Activated naive CD8-positive, alpha-beta T cell treated with anti-CD3 and anti-CD28 coated beads for 36 hours (primary cell): ENCODE measurements at places on chromosomes 13 and 19.

DNA sequence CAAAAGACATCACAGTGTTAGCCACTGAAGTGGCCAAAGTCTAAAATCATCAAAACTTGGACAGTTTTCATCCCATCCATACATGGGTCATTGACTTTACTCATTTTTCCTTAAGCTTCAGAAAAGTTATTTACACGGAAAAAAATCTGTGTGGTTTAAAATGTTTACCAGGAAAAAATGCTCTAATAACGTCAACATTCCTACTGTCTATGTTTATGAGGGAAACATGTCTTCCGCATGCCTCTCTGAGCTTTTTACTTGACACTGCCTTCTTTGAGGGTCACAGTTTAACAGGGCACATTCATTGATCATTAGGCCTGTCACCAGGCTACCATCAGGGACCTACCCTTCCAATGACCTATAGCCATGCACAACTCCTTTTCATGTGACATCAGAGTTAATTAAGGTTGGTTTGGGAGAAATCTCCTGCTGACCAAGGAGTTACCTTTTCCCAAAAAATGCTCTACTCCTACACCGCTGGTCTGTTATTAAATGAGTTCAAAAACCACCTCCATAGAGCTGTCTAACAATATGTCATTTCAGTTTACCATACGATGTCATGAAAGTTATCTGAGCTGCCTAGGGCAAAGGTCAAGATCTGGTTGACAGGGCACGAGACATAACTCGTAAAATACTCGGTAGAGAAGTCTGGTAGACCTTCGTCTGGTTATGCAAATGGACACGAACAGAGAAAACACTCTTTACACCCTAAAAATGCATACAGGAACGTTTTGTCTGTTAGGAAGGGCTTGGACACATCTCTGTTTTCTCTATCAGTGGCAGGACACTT, 17.8 kb downstream of the FLT1 start:
- H3K36me3 ChIP-seq: no peaks in the 10 kb centered on the region
- no peak overlapping the region for H3K4me3 ChIP-seq
- no peak overlapping the region for H3K27ac ChIP-seq
- H3K27me3 ChIP-seq: peaks cover 8% of the 10 kb centered on the region
- H3K4me1 ChIP-seq: peaks cover 3% of the 10 kb centered on the region

GRCh38 chr13:109415057-109415456, 371.3 kb downstream of the IRS2 start:
- DNase-seq: no peak
- H3K4me1 ChIP-seq: no peaks in the 10 kb centered on the region
- H3K36me3 ChIP-seq: no peaks in the 10 kb centered on the region
- H3K4me3 ChIP-seq: no peak overlapping the region
- peaks cover 21% of the 10 kb centered on the region for H3K27me3 ChIP-seq

- no peak for DNase-seq
- no peak overlapping the region for H3K4me3 ChIP-seq
- H3K27me3 ChIP-seq: no peaks in the 10 kb centered on the region
- no peaks in the 10 kb centered on the region for H3K36me3 ChIP-seq
- no peaks in the 10 kb centered on the region for H3K4me1 ChIP-seq
These were observed 114.9 kb upstream of the WASF3 start for GRCh38 chr13:26442541-26442940.

DNA sequence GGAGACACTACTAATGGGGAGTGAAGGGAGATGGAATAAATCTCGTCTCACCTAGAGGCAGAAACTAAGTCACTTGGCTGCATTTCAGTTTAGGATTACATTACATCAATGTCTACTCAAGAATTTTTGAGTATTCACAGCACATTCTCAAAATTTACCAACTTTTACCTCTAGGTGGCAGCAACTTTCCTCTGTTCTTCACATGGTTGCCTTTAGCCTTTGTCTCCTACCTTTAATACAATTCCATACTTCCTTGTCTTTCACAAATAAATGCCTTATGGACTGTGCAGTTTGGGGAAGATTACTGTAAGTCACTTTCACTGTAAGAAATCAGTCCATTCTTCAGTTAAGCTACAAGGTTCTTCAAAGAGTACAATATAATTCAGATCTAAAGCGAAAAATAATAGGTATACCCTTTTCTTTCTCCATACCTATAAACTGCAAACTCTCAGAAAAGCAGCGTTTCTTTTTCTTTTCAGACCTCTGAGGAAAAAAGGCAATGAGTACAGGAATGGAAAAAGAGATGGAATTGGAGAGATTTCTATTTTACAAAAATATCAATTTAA, 379.4 kb downstream of the KLF12 start:
- H3K27ac ChIP-seq: no peak overlapping the region
- no peak for DNase-seq
- H3K4me3 ChIP-seq: no peak overlapping the region
- no peaks in the 10 kb centered on the region for H3K27me3 ChIP-seq

DNA sequence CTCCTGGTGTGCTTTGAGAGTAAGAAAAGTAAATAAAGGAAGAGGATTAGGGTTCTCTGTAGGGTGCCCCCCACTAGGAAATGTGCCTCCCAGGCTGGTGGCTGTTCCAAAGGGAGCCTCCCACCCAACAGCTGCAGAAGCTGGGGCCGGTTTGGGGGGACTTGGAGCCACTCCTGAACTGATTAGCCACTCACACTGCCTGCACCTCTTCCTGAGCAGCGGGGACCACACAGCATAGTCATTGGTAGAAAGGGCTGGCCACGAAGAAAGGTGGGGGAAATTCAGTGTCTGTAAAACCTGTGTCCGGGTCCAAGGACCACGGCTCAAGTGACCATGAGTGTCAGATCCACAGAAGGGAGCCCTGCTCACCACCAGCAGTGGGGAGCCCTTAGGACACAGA, 55.6 kb downstream of the SPACA7 start:
- H3K4me1 ChIP-seq: no peaks in the 10 kb centered on the region
- H3K27ac ChIP-seq: no peak overlapping the region
- H3K36me3 ChIP-seq: no peaks in the 10 kb centered on the region
- H3K27me3 ChIP-seq: no peaks in the 10 kb centered on the region
- H3K4me3 ChIP-seq: no peak overlapping the region

GRCh38 chr13:24495151-24495729, 17.3 kb downstream of the PARP4 start:
- H3K27ac ChIP-seq: no peak overlapping the region
- H3K27me3 ChIP-seq: no peaks in the 10 kb centered on the region
- no peaks in the 10 kb centered on the region for H3K4me1 ChIP-seq
- no peak overlapping the region for H3K4me3 ChIP-seq
- peaks cover 14% of the 10 kb centered on the region for H3K36me3 ChIP-seq

DNA sequence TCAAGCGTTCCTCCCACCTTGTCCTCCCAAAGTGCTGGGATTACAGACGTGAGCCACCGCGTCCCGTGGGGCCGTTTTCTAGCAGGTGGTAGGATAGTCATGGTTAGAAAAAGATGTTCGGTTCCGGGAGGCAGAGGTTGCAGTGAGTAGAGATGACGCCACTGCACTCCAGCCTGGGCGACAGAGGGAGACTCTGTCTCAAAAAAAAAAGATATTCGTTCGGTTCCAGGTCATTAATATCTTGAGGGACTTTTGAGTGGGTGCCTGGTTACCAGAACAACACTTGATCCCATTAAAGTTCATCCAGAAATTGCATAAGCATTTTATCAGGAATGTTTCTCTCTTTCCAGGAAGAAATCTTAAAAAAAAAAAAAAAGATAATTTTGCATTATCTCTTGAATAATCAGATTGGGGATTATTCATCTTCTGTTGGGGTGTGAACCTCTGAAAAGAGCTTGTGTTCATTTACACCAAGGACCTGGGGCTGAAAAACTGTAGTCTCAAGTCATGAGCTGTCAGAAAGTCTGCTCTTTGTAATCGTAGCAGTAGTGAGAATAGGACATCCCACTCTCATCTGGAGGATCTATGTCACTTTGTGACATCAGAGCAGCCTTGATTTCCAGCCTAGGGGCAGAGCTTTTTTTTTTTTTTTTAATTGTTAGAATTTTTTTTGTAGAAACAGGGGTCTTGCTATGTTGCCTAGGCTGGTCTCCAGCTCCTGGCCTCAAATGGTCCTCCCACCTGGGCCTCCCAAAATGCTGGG, 1.0 kb upstream of the ETHE1 start:
- DNase-seq: no peak
- H3K36me3 ChIP-seq: peaks cover 2% of the 10 kb centered on the region
- no peak overlapping the region for H3K27ac ChIP-seq

DNA sequence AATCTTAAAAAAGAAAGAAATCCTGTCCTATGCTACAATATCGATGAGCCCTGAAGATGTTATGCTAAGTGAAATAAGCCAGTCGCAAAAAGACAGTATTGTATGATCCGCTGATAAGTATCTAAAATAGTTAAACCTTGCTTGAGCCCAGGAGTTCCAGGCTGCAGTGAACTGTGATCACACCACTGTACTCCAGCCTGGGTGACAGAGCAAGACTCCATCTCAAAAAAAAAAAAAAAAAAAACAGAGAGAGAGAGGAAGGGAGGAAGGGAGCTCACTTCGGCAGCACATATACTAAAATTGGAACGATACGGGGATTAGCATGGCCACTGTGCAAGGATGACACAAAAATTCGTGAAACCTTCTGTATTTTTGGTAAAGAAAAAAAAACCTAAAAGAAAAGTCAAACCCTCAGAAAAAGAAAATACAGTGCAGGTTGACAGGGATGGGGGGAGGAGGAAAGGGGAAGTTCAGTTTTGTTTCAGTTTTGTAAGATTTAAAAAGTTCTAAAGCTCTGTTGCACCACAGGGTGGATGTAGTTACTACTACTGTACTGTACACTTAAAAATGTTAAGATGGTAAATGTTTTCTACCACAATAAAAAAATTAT, 8.4 kb downstream of the CLASRP start:
- peaks cover 18% of the 10 kb centered on the region for H3K36me3 ChIP-seq
- no peak for DNase-seq
- H3K27me3 ChIP-seq: no peaks in the 10 kb centered on the region
- peak overlapping the region; percentile 47 for H3K27ac ChIP-seq
- H3K4me1 ChIP-seq: peaks cover 31% of the 10 kb centered on the region

GRCh38 chr13:72953391-72953965, 105.3 kb upstream of the KLF5 start:
- no peaks in the 10 kb centered on the region for H3K4me1 ChIP-seq
- H3K4me3 ChIP-seq: no peak overlapping the region
- peaks cover 43% of the 10 kb centered on the region for H3K36me3 ChIP-seq
- DNase-seq: no peak
- H3K27ac ChIP-seq: no peak overlapping the region

GRCh38 chr19:48010932-48011758, 16.7 kb downstream of the ELSPBP1 start:
- H3K27ac ChIP-seq: no peak overlapping the region
- no peak for DNase-seq
- H3K4me1 ChIP-seq: no peaks in the 10 kb centered on the region
- no peaks in the 10 kb centered on the region for H3K36me3 ChIP-seq

- H3K36me3 ChIP-seq: peaks cover 5% of the 10 kb centered on the region
- peak within 1 kb of the TSS; percentile 81 for H3K27ac ChIP-seq
- H3K4me3 ChIP-seq: peak within 1 kb of the TSS; percentile 87
- peak; percentile 80 for DNase-seq
- H3K4me1 ChIP-seq: peaks cover 24% of the 10 kb centered on the region
These were observed at the start of gene MCF2L for GRCh38 chr13:112968910-112969691. MCF2L (plus strand) TSS chr13:112969214; CDS start chr13:112969380, 166 bp downstream.

DNA sequence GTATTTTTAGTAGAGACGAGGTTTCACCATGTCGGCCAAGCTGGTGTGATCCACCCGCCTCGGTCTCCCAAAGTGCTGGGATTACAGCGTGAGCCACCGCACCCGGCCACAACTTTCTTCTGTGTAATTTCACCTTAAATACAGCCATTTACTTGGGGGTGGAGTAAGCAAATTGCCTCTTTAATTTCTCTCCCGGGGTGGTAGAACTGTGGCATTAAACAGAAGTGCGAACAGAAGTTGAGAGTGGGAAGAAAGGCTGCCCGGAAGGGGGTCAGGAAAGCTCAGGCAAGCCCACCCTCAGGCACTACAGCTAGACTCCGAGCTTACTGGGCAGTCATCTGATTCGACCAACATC, 475 bp upstream of the DNAJC15 start:
- H3K4me1 ChIP-seq: peaks cover 23% of the 10 kb centered on the region
- H3K27me3 ChIP-seq: no peaks in the 10 kb centered on the region
- H3K36me3 ChIP-seq: peaks cover 15% of the 10 kb centered on the region
- H3K27ac ChIP-seq: peak overlapping the region; percentile 94
- no peak for DNase-seq
- peak overlapping the region; percentile 95 for H3K4me3 ChIP-seq

DNA sequence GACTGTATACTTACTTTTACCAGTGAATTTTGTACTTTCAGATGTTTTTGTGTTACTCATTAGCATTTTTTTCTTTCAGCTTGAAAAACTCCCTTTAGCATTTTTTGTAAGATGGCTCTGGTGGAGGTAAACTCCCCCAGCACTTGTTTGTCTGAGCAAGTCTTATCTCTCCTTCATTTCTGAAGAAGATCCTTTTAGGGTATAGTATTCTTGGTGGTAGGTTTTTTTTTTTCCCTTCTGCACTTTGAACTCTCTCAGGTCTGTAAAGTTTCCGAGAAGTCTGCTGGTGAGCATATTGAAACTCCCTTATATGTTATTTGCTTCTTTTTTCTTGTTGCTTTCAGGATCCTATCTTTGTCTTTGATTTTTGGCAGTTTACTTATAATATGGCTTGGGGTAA, 35.1 kb downstream of the IGFL3 start:
- no peaks in the 10 kb centered on the region for H3K36me3 ChIP-seq
- H3K27me3 ChIP-seq: peaks cover 51% of the 10 kb centered on the region
- H3K4me1 ChIP-seq: no peaks in the 10 kb centered on the region

DNA sequence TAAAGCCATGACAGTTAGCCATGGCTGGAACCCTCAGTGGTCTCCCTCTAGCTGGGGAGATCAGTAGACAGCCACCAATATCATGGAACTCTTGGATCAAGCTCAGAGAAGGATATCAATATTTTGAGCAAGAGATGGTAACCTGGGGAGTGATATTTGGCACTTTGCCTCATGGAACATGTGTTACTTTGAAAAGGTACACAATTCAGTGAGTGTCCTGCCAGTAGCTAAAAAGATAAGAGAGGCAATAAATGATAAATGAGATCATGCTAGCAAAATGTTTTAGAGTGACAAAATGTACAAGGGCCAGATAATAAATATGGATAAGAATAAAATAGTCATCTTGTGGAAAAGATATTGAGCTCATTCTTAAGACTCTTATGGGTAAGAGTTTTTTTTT, 1618.7 kb downstream of the OLFM4 start:
- no peak overlapping the region for H3K4me3 ChIP-seq
- DNase-seq: no peak
- H3K27ac ChIP-seq: no peak overlapping the region
- peaks cover 1% of the 10 kb centered on the region for H3K36me3 ChIP-seq
- no peaks in the 10 kb centered on the region for H3K27me3 ChIP-seq
- no peaks in the 10 kb centered on the region for H3K4me1 ChIP-seq

DNA sequence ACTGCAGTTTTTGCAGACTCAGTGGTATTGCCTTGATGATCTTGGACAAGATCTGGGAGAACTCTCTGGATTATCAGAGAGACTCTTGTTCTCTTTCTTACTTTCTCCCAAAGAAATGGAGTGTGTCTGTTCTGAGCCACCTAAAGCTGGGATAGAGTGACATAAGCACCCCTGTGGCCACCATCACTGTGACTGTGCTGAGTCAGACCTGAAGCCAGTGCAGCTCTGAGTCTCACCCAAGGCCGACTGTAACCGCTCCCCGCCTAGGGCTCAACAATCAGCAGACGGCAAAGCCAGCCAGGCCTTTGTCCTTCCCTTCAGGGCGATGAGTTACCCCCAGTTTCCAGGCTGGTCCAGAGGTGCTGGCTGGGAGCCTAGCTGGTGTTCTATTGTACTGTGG, 795.6 kb downstream of the UQCRFS1 start:
- H3K4me1 ChIP-seq: no peaks in the 10 kb centered on the region
- no peak for DNase-seq
- H3K27ac ChIP-seq: no peak overlapping the region
- H3K4me3 ChIP-seq: no peak overlapping the region
- peaks cover 9% of the 10 kb centered on the region for H3K27me3 ChIP-seq
